ENCODE measurements at places on chromosomes 11 and 22. TPM values are rescaled to one million over a fixed set of nuclear protein-coding genes. Genes with fewer than 3 reads are reported as not detected.

Gene IRAG1
- total RNA-seq, result 3.7 TPM

Gene MSANTD4
- 19.8 TPM for total RNA-seq

Gene MS4A2
- not detected for total RNA-seq

Gene DNAJB7
- total RNA-seq, result not detected

Gene TSGA10IP
- total RNA-seq, result not detected

Gene KCNJ5
- total RNA-seq, result 1.4 TPM

Gene OR52I2
- total RNA-seq, result not detected

Gene ANO3
- total RNA-seq, result 0.11 TPM

Gene ACRV1
- not detected for total RNA-seq

Gene PARVG
- total RNA-seq, result not detected

Gene SCGB1C1
- total RNA-seq, result not detected

Gene TCP11L1
- total RNA-seq, result 29.7 TPM

Gene TMPRSS5
- 0.38 TPM for total RNA-seq

Gene ELFN2
- total RNA-seq, result 2.8 TPM

Gene RAB36
- 5.0 TPM for total RNA-seq

Gene TBX10
- not detected for total RNA-seq

Gene NNMT
- 394 TPM for total RNA-seq

Gene MISFA
- total RNA-seq, result 2.7 TPM

Gene MICALL1
- total RNA-seq, result 131 TPM

Gene ARHGAP20
- 0.11 TPM for total RNA-seq

Gene GGT1
- total RNA-seq, result 3.1 TPM

Gene HTR3B
- not detected for total RNA-seq

Gene MFRP
- not detected for total RNA-seq

Gene OR8A1
- total RNA-seq, result not detected

Gene ESRRA
- 25.0 TPM for total RNA-seq

Gene MYOD1
- not detected for total RNA-seq

Gene APOC3
- not detected for total RNA-seq

Gene BAIAP2L2
- 0.54 TPM for total RNA-seq

Gene PRR33
- not detected for total RNA-seq

Gene LGALS12
- total RNA-seq, result not detected

Gene CLCF1
- 17.4 TPM for total RNA-seq

Gene OR10G6
- not detected for total RNA-seq

Gene RASD2
- 0.16 TPM for total RNA-seq

Gene DEAF1
- 48.9 TPM for total RNA-seq

Data from astrocyte (in vitro differentiated cells and primary cell).